Stimulated activated CD8-positive, alpha-beta memory T cell treated with anti-CD3 and anti-CD28 coated beads, Interleukin-7, amount 100 ng/mL, for 1 hour (primary cell): ENCODE measurements at places on chromosomes 1 and 21.

DNA sequence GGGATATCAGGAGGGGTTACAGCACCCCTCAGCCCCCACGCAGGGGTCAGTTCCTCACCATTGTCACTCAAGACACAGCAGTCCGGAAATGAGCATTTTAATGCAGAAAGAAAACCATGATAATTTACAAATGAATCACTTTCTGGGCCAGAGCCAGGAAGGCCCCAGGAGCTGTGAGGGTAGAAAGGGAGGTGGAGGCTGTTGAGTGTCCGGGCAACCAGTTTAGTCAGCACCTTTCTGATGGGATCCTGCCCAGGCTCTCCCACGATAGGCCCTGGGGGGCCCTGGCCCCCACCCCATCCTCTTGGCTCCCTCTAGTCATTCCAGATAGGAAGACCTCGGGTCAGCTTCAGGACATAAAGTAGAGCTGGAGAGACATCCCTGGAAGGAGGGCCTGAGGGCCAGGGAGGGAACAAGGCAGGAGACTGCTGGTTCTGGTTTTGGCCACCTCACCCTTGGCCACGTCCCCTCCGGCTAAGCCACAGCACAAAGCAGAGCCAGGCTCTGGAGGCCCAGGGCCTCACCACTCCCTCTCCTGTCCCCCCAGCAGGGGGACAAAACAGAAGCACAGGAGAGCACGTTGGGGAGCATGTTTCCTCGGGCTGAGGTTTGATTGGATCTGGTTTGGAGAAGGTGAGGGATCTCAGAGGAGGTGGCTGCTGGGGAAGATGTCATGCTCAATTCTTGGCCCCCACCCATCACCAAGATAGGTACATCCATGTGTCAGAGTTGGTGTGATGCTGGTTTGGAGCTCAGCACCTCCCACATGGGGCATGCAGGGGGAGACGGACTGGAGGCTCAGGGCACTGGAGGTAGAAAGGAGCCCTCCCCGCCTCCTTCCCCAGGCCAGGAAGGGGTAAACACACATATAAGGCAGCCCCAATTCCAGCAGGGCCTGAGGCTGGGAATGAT is 20.6 kb downstream of the ETNK2 start:
- no peak for DNase-seq

DNA sequence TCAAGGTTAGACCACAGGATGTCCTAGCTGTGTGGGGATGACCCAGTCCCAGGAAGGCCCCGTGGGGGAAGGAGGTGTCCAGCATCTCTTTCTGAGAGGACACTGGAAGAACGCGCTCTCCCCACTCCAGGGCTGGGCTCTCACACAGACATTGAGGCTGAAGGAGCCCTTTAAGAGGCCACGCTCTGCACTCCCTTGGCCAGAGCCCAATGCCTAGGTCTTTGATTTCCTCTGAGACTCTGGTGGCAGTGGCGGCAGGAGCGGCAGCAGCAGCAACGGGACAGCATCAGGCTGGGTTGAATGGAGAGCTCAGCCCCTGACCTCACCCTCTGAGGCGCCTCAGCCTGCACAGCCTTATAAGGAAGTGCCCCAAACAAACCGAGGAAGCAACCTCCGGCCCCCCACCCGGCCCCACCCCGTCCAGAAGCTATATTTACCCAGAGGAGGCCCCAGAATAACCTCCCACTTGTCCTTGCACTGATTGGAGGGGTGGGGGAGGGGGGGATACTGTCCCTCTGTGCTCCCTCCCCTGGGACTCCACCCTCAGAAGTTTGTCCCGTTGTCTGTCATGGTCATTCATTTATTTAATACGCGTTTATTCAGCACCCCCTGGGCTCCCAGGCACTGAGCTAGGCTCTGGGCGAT is 12.3 kb downstream of the NES start:
- DNase-seq: no peak

- DNase-seq: no peak
Measured at GRCh38 chr1:228717081-228717480, 18.2 kb upstream of the RHOU start.

DNA sequence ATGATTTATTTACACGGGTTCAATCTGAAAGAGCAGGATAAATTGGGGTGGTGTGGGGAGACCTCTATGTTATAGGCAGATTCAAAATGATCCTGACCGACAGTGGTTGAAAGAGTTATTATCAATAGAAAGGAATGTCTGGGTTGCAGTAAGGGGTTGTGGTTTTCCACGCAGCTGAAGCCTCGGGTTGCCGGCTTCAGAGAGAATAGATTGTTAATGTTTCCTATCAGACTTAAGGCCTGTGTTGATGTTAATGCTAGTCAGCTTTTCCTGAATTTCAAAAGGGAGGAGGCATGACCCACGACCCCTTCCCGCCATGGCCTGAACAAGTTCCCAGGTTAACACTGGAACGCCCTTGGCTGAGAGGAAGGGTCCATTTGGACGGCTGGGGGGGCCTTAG is 2.2 kb upstream of the UBE2J2 start:
- no peak for DNase-seq

- no peak for DNase-seq
Measured at GRCh38 chr1:235207209-235207565, 46.1 kb upstream of the RBM34 start.

DNA sequence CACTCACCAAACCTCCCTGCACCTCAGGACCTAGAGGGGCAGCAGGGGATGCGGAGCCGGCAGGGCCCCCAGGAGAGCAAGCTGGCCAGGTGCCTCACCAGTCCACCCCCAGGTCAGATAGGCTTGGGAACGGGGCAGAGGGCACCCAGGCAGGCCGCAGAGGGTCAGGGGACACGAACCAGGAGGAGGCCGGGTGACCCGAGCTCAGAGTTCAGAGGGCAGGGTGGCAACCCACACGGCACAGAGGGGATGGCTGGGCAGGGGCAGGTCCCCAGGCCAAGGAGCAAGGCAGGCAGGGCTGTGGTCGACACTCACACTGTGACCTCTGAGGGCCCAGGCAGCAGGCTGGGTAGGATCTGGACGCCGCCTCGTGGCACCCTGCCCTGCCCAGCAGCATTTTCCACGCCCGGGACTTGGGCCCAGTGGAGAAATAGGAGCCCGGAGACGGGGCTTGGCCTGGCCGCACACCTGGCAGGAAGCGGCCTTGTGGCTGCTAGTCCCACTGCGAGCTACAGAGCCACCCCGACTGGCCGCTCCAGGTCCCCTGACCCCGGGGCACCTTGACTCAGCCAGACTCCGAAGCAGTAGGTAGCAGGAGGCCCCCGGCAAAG is 5.3 kb downstream of the DVL1 start:
- no peak for DNase-seq

DNA sequence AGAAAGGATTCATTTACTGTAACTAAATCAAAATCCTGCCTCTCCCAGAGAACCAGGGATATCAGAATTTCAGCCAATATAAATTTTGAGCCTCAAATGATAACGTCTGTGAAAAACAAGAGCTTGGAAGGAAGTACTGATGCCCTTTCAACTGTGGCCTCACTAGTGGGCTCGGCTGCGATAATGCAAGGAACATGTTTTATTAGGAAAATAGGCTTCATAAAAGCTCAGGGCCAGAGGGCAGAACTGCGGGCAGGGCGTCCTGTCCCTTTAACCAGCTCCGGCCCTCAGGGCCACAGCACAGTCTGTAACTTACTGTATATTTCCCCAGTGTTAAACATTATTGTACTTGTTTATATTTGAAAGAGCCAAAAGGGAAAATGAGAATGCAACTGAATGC is 122.0 kb downstream of the PEX14 start:
- no peak for DNase-seq
